ENCODE measurements at places on chromosomes 1 and 21.
A peak's percentile ranks its signal among the peaks of the same experiment; 100 is the strongest.

DNA sequence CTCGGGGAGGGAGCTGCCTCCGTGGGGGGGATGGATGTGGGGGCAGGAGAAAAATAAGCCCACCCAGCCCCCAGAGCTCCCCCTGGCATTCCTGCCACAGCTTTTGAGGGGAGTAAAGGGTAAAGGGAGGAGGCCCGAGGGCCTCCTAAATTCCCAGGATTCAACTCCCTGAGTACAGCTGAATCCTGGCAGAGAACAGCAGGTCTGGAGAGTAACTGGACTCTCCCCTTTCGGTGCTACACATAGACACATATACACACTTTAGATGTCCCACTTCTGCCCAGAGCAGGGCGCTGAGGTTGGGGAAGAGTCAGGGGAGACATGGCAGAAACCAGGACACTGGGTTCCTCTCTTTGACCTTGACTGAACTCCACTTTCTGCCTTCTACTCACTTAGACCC lies 3.0 kb downstream of the KIRREL1 start:
- DNase-seq, result no peak

DNA sequence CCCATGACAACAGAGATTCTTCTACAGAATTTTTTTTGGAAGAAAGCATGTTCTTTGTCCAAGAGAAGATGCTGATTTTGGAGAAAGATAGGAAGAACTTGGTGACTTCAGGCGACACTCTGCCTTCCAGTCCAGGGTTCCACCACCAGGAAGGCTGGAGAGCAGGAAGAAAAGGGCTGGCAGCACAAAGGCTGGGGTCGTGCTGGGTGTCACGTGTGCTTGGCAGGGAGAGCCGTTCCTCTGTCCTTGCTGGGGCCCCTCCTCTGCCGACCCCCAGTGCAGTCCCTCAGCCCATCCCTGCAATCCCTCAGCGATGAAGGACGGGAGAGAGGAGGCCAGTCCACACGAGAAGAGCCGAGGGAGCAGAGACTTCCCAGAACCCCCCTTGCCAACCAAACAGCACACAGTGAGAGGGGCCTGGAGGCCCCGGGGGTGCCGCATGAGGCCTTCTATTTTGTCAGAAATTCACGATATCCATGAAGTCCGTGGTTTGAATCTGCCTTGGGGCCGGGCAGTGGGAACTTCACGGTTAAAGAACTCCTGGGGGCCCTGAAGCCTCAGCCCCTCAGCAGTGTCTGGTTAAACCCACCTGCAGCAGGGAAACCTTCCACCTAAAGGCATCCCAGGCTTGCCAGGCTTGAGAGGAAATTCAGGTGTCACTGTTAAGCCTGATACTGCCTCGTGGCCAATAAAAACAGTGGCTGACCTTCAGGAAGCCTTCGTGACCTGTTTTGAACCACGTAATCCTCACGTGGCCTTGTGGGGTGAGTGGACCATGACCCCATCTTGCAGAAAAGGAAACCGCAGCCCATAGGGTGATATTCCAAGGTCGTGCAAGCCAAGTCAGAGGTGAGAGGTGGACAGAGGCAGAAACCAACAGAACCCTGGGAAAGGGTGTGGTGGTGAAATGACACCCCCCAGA lies 3.4 kb downstream of the KRTAP10-12 start:
- DNase-seq, result no peak

GRCh38 chr1:180211860-180212229 lies 18.2 kb upstream of the LHX4 start:
- DNase-seq, result no peak

GRCh38 chr1:168626326-168626725 lies 49.9 kb downstream of the XCL1 start:
- no peak for DNase-seq

- DNase-seq, result no peak
Observed at GRCh38 chr1:23288671-23289070, 55.4 kb downstream of the HNRNPR start.

DNA sequence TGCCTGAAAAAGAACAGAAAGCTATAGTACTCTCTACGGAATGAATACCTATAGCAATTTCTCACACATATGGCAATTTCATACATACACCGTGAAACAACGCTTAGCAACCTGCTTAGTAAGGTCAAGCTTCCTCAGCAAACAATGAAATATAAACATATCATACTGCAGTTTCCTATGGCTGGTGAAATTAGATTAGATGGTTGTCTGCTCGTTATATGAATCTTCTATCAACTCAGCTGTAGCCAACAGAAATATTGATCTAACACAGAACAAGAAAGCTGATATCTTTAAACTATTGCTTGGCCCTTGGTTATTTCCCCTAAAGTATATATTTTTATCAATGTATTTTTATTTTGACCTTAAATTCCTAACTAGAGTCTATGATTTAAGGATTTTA lies 187.8 kb downstream of the SLC44A5 start:
- no peak for DNase-seq

GRCh38 chr1:155938220-155938627 lies 3.2 kb upstream of the RXFP4 start:
- no peak for DNase-seq

- no peak for DNase-seq
Observed at GRCh38 chr1:69172003-69173000, 395.4 kb upstream of the LRRC7 start.

- no peak for DNase-seq
Observed at GRCh38 chr1:243375596-243375995, 119.8 kb downstream of the SDCCAG8 start.

- no peak for DNase-seq
Observed at GRCh38 chr21:43300496-43301408, 126.2 kb downstream of the SIK1 start.

DNA sequence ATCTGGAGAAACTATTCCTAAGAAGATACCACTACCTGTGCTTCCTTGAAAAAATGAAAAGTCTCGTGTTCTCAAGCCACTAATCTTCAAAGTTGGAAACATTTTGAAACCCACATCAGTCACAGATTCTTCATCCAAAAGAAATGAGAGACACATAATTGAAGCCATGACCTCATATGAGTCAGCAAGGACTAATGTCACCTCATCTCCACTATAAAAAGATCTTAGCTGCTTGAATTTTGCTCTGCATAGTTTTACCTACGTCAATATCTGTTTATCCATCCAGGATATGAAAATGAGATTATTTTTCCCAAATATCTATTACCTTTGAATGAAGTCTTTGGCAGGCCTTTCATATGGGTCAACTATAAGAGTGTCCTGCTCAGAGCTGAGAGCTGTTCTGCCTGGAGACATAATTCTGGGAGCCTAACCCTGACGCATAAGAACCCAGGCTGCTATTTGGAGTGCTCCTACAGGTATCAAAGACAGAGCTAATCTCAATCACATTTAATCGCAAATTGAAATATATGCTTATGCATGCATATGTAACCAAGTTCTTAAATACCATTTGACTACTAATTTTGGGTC lies 312.5 kb upstream of the PKN2 start:
- no peak for DNase-seq

DNA sequence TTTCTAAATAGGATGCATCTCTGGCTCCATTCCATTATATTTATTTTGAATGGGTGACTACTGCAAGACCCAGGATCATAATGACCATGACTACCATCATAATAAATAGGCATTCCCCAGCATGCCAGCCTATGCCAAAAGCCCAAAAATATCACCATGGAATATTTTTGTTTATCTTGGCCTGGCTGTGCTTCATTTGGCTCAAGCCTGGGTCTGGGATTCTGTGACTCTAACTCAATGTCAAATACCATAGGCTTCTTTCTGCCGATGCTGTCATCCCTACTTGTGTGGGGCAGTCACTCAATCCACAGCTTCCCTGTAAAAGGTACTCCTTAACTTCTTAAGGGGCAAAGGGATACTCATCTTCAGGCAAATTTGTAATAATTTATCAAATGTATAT lies 66.6 kb downstream of the DIRAS3 start:
- DNase-seq, result no peak

DNA sequence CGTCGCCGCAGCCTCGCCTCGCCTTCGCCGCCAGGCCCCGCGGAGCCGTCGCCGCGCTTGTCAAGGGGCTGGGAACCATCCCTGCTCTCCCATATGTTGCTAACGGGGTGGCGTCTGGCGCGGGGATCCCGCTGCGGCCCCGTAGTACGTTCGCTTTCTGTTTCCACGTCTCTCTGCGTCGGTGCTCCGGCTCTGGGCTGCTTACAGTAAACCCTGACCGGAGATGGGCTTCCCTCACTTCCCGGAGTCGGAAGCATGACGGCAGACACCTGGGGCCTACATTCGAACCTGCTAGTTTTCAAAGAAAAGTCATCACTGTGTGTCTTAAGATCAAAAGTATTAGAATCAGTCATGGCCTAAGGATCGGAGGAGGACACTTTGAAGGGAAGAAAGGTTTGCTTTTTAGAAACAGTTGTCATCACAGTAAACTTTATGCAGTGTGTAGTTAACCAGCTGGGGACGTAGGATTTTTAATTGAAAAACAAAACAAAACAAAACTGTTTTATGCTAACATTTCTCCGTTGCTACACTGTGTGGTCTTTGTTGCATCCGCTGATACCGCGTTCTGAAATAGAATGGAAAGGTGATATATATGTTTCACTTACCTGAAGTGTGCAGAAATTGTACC lies 69.0 kb downstream of the SLC35A3 start:
- DNase-seq, result peak; percentile 91

DNA sequence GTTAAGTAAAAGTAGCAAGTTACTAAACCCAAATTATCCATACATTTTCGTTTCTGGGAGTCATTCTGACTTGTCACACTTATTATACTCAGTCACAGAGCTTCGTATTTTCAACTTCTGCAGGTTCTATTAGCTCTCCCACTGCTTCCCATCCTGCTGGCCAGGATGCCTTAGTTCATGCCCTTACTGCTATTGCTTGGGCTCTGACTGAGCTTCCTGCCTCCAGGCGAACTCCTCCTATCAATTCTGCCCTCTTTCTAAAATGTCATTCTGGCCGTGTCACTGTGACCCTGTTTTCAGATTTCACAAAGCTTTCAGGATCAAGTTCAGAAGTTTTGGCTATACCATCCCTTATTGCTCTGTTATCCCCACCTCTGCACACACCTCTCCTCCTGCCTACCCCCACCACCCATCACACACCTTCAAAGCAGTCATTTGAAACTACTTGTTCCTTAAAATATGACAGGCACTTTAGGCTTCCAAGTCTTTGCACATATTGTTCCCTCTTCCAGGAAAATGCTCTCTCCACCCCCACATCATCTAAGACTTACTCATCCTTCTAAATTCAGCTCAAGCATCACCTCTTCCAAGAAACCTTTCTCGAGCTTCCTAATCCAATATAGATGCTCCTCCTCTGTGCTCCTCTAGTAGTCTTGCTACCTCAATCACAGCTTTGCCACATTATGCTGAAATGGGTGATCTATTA lies 278.0 kb downstream of the BRINP2 start:
- no peak for DNase-seq

DNA sequence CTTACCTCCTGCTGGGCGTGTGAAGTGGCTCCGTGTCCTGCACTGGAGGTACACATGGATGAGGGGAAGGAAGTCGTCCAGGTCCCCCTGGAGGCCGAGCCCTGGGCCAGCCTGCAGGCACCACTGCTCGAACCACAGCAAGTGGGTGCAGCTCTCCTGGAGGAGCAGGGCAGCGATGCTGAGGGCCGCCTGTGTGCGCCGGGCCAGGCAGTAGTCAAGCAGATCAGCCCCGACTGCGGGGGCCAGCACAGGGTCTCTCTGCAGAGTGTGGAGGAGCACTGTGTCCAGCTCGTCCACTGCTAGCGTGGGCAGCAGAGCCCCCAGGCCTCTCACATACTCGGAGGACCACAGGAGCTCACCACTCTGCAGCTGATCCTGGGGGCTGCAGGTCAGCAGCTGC lies 45.9 kb downstream of the URB1 start:
- no peak for DNase-seq

DNA sequence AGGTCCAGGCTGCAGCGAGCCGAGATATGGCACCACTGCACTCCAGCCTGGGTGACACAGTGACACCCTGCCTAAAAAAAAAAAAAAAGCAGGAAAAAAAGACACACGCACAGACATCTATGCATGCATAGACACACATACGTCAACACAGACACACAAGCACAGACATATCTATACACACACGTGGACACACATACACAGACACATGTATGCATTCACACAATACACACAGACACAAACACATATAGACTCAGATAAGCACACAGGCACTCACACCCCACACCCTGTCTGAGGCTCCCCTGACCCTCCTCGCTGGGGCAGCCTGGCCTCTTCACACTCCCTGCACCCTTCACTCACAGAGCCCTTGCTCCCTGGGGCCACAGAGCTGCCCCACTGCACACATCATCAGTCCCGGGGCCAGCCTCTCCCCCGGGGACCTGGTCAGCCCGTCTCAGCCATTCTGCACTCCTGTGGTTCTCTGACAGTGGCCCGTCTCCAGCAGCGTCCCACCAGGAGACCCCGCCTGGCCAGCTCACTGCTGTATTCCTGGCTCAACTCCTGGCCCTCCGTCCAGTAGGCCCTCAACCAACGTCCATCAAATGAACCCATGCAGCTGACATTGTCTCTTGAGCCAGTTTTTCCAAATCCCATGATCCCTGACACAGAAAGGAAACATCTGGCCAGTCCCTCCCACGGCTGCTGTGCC lies 4.6 kb upstream of the PRKCZ start:
- DNase-seq, result no peak

Measured in stimulated activated CD4-positive, alpha-beta T cell treated with anti-CD3 and anti-CD28 coated beads, Interleukin-1b, Interleukin-23, amount 100 ng/mL, for 48 hours (primary cell).